ENCODE measurements at places on chromosomes 11 and 22.

GRCh38 chr11:23778971-23779370 is 717.9 kb upstream of the LUZP2 start:
- DNase-seq, result no peak

DNA sequence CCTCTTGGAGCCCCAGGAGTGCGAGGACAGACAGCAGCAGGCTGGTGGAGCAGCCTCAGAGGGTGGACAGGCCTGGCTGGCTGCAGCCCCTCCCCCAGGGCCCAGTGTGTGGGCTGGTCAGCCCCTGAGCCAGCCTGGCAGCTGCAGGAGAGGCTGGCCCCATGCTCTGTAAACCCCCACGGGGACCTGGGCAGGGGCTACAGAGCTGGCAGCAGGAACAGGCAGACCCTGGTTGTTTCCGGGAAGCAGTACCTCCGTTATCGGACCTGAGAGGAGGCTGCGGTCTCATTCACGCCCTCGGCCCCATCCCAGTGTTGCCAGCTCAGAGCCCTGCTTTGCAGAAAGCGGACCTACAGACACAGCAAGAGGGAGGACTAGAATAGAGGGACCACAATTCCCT is 38.5 kb upstream of the COMT start:
- DNase-seq, result no peak

- no peak for DNase-seq
Observed at GRCh38 chr11:8108421-8108820, 27.4 kb downstream of the TUB start.

DNA sequence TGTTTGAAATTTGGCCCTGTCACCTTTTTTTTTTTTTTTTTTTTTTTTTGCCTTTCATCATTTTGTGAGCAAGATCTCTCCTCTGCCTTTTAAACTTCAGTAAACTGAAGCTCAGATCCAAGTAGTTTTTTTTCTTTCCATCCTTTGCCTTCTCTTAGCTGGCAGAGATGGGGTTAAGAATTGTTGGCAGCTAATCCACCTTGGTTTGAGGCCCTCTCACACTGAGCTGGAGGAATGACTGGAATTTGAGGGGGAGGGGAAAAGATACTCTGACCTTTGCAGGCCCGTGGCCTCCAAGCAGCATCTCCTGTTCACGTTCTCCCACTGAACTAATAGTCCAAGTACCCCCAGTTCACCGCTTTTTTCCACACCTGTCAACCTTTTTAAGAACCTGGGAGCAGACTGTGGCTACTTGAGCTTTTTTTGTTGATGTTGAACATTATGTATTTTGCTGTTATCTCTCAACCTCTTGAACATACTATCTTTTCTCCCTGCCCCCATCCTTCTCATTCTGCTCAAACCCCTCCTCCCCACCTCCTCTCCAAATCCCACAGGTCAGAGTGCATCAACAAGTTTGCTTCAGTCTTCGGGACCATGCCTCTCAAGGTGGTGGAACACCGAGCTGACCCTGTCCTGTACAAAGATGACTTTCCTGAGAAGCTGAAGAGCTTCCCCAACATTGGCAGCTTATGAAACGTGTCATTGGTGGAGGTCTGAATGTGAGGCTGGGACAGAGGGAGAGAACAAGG is 66.2 kb downstream of the ALX4 start:
- DNase-seq, result no peak

DNA sequence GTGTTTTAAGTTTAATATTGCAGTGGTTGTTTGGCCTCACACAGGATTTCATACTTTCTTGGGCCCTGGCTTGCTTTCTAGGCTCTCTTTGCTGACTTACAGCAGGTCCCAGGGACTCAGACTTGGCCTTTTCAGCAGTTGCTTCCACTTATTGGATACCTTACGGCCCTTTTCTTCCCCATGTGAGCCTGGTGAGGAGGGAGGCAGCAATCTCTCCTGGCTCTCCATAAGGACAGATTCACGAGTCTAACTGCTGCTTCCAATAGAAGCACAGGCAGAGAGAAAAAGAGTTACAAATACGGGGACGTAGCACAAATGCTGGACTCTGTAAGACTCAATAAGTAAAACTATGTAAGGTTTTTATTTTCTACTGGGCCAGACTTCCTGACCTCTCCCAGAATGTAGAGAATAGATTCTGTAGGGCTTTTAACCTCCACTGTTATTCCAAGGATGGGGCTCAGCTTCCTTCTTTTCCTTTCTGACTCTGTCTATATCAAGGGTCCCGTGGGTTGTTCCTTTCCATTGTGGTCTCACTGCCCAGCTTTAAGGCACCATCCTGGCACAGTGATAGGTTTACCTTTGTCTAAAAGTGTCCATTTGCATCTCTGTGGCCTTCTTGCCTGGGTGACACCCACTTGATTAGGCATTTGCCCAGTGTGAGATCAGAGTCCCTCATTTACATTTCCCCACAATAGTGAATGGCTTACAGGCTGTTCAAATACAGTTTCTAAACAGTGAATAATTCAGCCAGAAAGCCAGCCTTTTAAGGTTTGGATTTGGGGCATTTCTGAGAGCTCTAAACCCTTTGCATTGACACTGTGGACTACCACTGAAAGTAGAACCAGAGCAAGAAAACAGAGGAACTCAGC is 92.8 kb downstream of the RASSF10 start:
- DNase-seq, result no peak

Data from left lung (tissue), 14 donors.